ENCODE measurements at places on chromosomes 1 and 21. TPM values are rescaled to one million over a fixed set of nuclear protein-coding genes. Genes with fewer than 3 reads are reported as not detected.

CBR1 gene
- 95.9 TPM for total RNA-seq

CDK11A gene
- total RNA-seq, result 15.1 TPM

TEX38 gene
- not detected for total RNA-seq

RXFP4 gene
- not detected for total RNA-seq

SLFNL1 gene
- total RNA-seq, result under 0.01 TPM

AKNAD1 gene
- not detected for total RNA-seq
